ENCODE measurements at places on chromosomes 2 and 18.

- DNase-seq = no peak
Measured at GRCh38 chr2:184141866-184142265, 456.5 kb upstream of the ZNF804A start.

DNA sequence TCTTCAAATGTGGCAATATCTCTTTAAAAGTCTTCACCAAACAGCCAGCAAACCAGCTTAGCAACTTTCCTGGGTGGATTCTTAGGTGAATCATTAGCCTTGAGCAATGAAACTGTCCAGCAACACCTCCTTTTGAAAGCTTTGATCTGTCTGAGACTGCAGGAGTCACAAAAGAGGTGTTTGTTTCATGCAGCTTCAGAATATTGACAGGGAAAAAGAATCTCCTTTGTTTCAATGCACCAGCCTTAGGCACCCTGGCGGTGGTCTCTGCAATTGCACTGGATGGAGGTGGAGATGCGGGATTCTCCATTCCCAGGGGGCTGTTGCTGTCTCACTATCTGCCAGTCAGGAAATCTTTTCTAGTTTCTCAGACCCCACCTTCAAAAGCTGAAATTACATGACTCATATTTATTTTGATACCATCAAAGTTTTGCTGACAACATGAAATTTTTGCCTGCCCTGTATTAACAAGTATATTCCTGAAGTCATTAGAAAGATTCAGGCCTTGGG is 76.0 kb upstream of the DSG1 start:
- DNase-seq = peak; percentile 95

GRCh38 chr2:129248198-129248597 is 731.3 kb upstream of the RAB6C start:
- DNase-seq = no peak

DNA sequence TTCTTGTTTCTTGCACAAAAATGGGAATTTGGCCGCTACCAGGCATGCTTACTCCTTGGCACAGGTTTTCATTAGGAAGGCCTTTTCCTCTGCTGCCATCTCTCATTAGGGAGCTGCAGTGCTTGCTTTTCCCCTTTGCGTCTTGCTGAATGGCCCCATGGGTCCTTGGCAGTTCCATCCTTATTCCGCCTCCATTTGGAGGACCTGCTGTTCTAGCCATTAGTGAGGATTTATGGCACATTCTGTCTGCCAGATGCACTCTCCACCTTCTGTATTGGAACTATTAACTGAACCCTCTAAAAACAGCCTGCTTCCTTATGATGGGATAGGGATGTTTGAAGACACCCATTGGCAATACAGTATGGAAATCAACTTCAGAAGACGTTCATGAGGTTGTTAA is 103.5 kb upstream of the NOSTRIN start:
- no peak for DNase-seq

DNA sequence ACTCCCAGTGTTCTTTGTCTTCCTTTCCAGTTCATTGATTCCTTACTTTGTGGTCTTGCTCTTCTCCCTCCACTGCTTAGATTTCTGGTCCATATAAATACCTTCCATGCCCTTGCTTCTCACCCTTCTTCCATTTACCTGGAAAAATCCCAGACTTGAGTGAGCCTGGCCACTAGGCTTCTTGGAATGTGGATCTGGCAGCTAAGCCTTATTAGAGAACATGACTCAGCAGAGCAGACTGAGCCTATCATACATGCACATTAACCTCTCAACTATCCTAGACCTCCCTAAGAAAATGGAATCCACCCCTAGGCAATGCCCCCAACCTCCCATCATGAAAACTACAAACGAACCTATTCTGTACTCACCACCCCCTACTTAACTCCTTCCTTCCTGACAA is 127.7 kb downstream of the RHBDD1 start:
- DNase-seq = peak; percentile 97

DNA sequence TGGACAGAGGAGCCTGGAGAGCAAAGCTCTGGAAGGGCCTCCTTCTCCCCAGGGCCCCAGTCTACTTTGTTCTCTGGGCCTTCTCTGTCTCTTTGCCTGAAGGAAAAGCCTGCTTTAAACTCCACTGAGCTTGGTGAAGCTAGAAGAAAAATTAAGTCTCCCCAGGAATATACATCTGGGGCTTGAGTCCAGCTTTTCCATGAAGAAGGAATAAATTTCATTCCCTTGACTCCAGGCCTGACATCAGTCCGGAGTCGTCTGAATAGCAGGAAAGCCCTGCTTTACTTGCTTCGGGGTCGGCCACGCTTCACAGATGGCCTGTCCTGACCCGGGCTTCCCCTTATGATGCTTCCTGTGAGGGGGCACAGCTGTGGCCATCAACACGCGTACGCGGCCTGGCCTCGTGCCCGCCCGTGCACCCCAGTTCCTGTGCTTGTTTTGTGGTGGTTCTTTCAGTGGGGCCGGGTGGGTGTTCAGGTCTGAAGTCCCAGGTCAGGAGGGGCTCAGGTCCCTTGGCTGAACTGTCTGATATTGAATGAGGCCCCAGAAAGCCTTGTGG is 73.6 kb downstream of the ACOXL start:
- no peak for DNase-seq

- no peak for DNase-seq
Measured at GRCh38 chr2:167212014-167212648, 323.9 kb downstream of the XIRP2 start.

DNA sequence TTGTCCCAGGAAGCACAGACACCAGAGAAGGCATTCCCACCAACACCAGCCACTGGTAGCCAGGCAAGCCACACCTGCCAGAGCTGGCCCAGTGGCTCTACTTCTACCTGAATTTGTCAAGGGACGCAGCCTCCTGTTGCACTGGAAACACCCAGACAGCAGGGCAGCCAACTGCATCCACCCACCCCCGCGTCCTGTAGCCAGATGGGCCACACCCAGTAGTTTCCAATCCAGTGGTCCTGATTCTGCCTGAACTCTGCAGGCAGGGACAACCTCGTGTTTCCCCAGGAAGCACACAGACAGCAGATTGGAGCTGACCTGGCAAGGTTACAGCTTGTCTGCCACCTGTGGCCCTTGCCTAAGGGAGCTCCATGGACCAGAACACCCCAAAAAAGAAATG is 18.2 kb downstream of the PFN4 start:
- DNase-seq = no peak

GRCh38 chr2:171086352-171087290 is 74.1 kb downstream of the TLK1 start:
- DNase-seq = peak; percentile 75

DNA sequence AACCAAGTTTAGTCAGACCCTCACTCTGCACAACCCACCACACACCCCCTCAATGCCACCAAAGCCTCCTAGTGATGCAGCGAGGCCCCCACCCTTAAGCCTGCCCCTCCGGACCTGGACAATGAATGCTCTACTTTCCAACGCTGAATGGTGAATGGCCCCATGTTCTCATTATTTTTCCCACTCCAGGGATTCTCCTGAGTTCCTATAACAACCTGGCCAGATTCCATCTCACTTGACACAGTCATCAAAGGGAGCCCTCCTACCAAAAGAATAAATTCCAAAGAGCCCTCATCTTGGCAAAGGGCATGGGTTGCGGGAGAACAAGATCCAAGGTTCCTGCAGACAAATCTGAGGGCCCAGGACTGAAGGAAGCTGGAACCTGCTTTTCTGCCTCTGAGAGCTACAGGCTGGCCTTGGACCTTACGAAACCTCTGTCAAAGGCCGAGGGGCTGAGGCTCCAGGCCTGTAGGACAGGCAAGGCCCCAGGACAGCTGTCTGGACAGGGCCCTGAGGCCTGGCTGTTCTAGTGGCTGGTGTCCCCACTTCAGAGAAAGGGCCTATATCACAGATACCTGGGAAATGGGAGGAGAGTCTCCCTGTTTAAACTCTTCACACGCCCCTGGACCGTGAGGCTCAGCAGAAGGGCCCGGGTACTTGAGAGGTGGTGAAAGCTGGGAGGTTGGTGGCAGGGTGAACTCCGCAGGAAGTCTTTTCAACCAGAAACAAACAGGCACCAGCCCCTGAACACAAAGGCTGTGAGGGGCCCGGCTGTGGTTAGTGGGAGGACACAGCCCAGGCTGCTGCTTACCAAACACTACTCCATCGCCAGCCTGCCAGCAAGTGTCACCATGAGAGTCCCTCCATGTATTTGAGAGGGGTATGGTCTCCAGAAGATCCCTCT is 27.3 kb downstream of the SFXN5 start:
- no peak for DNase-seq

DNA sequence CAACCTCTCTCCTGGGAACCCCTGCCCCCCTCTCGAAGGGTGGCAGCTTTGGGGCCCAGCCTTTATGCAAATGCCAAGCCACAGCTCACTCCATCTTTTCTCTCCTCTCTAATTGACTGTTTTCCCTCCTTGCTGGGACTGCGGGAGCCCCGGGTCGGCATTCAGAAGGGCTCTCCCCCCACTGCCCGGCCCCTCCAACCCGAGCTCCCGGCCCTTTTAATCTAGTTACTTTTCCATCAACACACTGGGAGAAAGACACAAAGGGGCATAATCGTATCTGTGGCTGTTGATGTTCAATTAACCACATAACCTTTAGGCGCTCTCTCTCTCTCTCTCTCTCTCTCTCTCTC is 95.4 kb downstream of the INHBB start:
- DNase-seq = no peak

DNA sequence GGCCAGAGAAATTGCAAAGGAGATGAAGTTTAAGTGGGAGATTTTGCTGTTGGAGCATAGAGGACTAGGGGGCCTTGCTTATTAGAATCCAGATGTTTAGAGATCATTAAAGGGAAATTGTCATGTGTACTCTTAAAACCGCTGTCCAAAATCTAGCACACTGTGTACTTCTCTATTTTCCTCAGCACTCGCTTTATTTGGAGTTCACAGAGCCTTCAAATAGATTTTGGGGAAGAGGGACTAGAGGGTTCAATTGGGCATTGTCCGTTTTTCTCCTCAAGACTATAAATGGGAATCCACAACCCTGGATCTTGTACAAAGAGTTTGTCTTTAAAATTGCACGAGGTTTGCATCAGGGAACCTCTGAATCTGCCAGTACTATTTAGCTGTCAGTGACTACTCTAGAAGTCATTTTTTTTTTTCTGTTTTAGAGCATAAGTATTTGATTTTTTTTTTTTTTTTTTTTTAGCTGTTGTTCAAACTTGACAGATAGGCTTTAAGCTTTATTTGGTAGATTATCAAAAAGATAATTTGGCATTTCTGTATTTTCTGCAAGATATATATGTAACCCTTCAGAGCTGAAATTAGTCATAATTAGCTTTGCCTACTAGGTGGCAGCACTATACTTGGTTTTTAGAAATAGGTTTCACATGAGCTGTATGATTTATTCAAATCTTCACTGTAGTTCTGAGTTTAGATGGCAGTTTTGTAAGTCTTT is 14.2 kb downstream of the PMS1 start:
- DNase-seq = no peak

GRCh38 chr2:199470672-199471442 is 13.1 kb upstream of the SATB2 start:
- no peak for DNase-seq

- DNase-seq = peak; percentile 54
Measured at GRCh38 chr2:70959271-70959761, 19.1 kb upstream of the ANKRD53 start.

GRCh38 chr18:33924576-33924975 is 300.1 kb downstream of the NOL4 start:
- no peak for DNase-seq

DNA sequence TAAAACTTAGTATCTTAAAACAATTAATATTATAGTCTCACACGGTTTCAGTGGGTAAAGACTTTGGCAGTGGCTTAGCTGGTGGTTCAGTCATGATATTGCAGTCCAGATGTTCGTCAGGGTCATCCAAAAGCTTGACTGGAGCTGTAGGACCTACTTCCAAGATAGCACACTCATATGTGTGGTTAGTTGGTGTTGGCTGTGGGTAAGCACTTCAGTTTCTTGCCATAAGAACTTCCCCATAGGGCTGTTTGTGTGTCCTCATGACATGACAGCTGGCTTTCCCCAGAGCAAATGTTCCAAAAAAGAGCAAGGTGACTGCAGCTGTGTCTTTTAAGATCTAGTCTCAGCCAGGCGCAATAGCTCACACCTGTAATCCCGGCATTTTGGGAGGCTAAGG is 48.5 kb upstream of the EPC2 start:
- DNase-seq = no peak

- no peak for DNase-seq
Measured at GRCh38 chr2:187232749-187233148, 215.3 kb downstream of the CALCRL start.

DNA sequence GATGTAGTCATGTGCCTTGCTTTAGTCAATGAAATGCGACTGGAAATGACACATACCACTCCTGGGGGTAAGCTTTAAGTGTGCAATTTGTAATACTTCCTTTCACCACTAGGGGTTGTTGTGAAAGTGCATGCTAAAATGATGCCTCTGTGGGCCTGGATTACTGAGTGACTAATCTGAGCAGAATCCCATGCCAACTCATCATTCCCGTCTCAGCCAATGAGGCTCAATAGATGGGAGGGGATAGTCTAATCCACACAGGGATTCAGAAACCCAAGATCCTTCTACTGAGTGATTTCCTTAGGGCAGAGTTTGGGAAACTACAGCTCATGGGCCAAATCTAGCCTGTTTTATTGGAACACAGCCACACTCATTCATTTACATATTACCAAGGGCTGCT is 54.0 kb downstream of the HRH4 start:
- DNase-seq = peak; percentile 68

DNA sequence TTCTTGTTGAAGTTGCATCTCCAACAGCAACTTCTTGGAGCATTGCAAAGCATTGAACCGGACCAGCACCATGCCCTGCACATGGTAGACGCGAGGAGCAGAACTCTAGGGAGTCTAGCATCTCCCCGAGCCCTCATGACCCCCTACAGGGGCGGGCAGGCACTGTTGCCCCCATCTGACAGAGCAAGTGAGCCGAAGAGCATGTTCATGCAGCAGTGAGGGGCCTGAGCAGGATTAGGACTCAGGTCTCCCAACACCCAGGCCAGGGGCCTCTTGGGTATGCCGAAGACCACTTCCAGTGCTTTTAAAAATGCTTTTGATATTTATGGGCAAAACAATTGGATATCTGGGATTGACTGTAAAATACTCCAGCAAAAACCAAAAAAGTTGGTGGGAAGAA is 163.3 kb downstream of the TFCP2L1 start:
- no peak for DNase-seq

DNA sequence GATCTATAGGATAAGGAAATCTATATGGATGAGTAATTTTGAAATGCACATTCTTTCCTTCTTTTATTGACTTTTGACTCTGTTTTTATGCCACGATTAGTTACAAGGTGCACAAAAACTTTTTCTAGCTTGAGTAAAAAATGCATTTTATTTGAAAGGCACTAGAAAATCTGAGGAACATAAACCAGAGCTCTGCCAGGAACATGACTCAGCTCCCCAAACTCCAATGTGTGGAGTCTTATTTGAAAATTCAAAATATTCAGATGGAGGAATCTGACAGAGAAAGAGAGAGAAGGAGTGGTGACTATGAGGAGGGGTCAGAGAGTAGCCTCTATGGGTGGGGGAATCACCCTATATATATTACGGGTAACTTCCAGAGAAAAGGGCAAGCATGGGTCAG is 231.0 kb downstream of the DCC start:
- DNase-seq = no peak

All from islet precursor cell (in vitro differentiated cells).